T-cell (primary cell): ENCODE measurements at places on chromosomes 2 and 18. TPM values are rescaled to one million over a fixed set of nuclear protein-coding genes. Genes with fewer than 3 reads are reported as not detected.

DNA sequence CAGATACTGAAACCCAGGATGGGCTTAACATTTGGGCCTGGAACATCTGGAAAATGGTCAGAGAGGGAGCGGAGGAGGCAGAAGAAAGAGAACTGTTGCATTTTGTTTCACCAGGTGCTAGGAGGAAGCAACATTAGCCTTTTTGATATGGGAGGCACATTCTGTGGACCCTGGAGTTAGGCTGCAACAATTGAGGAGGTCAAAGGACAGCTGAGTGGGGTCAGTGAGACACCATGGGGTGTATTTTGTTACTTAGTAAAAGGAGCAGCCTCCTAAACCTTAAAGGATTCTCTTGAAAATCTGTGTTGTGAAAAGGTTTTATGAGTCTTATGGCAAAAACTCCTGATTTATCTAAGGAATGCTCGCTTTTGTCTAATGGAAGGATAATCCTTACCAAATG, 124.9 kb downstream of the GREB1L start:
- no peak for DNase-seq

GRCh38 chr18:1050012-1050657, 145.5 kb downstream of the ADCYAP1 start:
- no peak for DNase-seq

The OSBPL6 gene
- 0.13 TPM for total RNA-seq

The KIF5C gene
- 17.0 TPM for total RNA-seq

GRCh38 chr2:144041612-144042011, 478.3 kb downstream of the ZEB2 start:
- DNase-seq: no peak

The IL36A gene
- 0.59 TPM for total RNA-seq

GRCh38 chr2:104487366-104487765, 366.5 kb upstream of the POU3F3 start:
- DNase-seq: no peak

- DNase-seq: no peak
Observed at GRCh38 chr2:226137201-226137811, 662.3 kb downstream of the IRS1 start.

GRCh38 chr2:133498662-133499585, 69.3 kb downstream of the NCKAP5 start:
- DNase-seq: no peak

The MALT1 gene
- total RNA-seq: 83.2 TPM

The STAT4 gene
- 140 TPM for total RNA-seq

The SERPINB12 gene
- total RNA-seq: not detected

The SNED1 gene
- total RNA-seq: 82.5 TPM
